Neural progenitor cell (in vitro differentiated cells): ENCODE measurements at places on chromosomes 6 and 20. TPM values are rescaled to one million over a fixed set of nuclear protein-coding genes. Genes with fewer than 3 reads are reported as not detected.

DNA sequence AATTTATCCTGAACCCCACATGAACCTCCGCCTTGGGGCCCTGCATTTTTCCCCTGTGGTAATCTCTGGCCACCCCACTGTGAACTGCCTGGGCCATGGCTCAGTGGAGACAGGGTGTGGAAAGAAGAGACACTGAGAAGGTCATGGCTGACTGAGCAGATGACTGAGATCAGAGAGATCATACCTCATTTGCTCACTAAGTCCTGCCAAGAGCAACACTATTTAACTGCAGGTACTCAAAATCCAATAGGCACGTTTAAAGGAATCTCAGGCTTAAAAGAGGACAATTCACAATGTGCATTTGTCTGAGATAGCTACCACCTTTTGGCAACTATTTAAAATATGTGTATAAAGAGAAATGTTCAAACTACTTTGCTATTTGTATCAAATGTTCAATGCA lies 305.0 kb downstream of the GMDS start:
- H3K4me3 ChIP-seq: no peak overlapping the region
- no peaks in the 10 kb centered on the region for H3K4me1 ChIP-seq
- H3K36me3 ChIP-seq: no peaks in the 10 kb centered on the region
- no peak for DNase-seq
- no peaks in the 10 kb centered on the region for H3K27me3 ChIP-seq

The SLC22A7 gene
- total RNA-seq: not detected in 2 replicates

DNA sequence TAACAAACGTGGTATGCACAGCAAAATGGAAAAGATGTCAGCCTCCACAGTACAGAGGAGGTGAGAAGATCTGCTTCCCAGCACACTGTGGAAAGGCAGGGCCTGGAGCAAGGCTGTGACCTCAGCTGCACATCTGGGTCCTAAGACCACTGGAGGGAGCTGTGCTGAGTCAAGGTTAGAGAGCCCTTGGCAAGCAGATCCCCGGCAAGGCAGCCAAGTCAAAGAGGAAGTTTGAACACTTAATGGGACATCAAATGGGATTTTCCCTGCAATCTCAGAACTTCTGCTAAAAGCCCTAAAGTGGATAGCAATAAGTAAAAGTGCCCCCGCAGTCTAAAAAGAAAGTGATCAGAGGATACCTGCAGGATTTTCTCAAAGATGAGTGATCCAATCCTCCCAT lies 39.5 kb downstream of the UNC5CL start:
- DNase-seq: peak; percentile 53
- no peak overlapping the region for H3K27ac ChIP-seq
- H3K27me3 ChIP-seq: no peaks in the 10 kb centered on the region
- peaks cover 32% of the 10 kb centered on the region for H3K4me1 ChIP-seq
- no peak overlapping the region for H3K4me3 ChIP-seq

DNA sequence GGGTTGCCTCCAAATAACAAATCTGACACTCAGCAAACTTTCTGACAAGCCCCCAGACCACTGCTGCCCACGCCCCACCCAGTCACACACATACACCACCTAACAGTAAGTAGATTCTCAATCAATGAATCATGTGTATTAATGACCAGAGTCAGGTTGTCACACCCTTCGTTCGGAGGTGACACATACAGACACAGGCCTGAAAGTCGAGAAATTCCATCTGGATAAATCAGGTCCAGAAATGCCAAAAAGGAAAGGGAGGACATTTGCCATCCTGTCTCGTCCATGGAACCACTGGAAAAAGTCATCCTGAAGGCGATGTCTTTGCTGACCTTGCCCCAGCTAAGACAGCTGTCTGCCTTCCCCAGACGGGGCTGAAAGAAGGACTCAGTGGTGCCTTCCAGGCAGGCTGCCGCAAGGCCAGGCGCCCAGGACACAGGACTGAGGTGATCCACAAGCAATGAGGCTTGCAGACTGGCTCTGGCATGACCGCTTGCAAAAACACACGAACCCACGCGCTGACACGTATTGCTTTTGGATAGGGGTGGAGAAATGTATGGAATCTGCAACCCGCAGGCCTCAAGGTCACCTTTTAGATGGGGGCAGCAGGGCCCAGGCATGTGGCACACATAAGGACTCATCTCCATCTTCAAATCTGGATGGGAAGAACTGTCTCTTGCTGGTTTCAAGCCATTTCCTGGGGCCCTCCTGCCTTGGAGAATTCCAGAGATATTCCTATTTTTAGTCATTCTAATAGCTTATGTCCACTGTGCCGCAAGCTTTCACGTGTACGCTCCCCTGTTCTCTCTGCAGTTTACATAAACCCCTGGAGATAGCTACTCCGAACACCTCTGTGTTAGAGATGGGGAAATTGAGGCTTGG lies 9.0 kb downstream of the NFATC2 start:
- H3K4me3 ChIP-seq: no peak overlapping the region
- DNase-seq: no peak
- no peaks in the 10 kb centered on the region for H3K4me1 ChIP-seq
- no peaks in the 10 kb centered on the region for H3K36me3 ChIP-seq

The SLPI gene
- not detected in 2 replicates for total RNA-seq

The MAP7 gene
- total RNA-seq: 8.9 and 9.0 TPM in 2 replicates

The PRR18 gene
- 0.13 and 0.40 TPM in 2 replicates for total RNA-seq
